Stimulated activated CD4-positive, alpha-beta T cell treated with anti-CD3 and anti-CD28 coated beads, Interleukin-12 subunit alpha, Interleukin-12 subunit beta, amount 100 ng/mL, for 24 hours (primary cell): ENCODE measurements at places on chromosomes 4 and X.

- no peak for DNase-seq
Observed at GRCh38 chr4:184949020-184949419, 69.3 kb upstream of the HELT start.

- DNase-seq, result no peak
Observed at GRCh38 chr4:15006416-15007024, 4.2 kb downstream of the CPEB2 start.

GRCh38 chrX:130039847-130040246, 57.4 kb downstream of the BCORL1 start:
- DNase-seq, result no peak

- DNase-seq, result no peak
Observed at GRCh38 chr4:176726803-176727202, 65.9 kb downstream of the VEGFC start.

DNA sequence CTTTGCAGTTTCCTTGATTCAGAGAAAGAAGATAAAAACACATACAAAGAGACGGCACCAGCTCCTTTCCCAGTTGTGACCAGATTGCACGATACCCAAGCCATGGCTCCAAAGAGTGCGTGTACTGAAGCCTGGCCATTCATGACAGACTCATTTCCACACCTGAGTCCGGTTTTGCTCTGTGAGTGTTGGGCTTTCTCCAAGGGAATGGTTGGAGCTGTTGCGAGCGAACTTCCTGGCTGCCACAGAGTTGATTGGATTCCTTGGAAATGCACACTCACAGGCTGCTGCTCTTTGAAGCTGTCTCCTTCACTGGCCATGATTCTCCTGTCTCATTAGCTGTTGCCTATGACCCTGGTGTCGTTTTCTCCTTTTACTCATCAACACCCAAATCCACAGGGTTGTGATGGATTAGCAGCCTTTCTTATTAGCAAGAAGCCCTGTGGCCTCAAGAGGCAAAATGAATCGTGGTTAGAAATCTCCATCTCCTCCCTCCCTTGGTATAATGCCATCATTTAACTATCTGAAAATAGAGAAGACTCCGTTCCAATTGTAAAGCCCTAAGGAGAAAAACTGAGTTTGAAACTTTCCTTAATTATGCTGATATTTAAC, 43.9 kb upstream of the BBS12 start:
- DNase-seq, result no peak

- no peak for DNase-seq
Observed at GRCh38 chr4:18935659-18936345, 914.2 kb upstream of the LCORL start.

GRCh38 chr4:6409381-6409780, 63.0 kb downstream of the PPP2R2C start:
- DNase-seq, result no peak

- DNase-seq, result no peak
Observed at GRCh38 chrX:6732101-6732500, 197.2 kb upstream of the VCX3A start.

DNA sequence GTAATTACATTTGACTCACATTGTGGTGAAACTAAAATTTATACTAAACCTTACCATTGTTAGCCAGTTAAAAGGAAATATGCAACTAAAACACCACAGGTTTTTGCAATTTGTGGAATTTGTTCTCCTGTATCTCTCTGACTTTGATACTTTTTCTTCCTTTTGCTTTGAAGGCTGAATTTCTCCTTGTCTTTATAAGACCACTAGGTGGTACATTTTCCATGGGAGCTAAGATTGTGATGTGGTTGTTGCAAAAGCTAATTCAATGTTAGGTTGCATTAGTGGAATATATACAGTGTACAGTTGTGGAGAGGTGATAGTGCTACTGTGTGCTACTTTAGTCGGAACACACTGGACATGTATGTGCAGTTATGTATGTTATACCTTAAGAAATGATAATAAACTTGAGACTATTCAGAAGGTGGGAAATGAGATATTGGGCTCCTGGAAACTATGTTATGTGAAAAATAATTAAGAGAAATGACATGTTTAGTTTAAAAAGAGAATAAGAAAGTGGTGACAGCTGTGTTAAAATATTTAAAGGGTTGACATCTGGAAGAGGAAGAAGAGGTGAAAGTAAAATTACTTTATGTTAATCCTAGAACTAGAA, 70.3 kb downstream of the ARL9 start:
- no peak for DNase-seq

- DNase-seq, result no peak
Observed at GRCh38 chrX:38798956-38799355, 2.3 kb upstream of the MID1IP1 start.

GRCh38 chr4:1479454-1479853, 73.2 kb upstream of the NKX1-1 start:
- DNase-seq, result no peak

DNA sequence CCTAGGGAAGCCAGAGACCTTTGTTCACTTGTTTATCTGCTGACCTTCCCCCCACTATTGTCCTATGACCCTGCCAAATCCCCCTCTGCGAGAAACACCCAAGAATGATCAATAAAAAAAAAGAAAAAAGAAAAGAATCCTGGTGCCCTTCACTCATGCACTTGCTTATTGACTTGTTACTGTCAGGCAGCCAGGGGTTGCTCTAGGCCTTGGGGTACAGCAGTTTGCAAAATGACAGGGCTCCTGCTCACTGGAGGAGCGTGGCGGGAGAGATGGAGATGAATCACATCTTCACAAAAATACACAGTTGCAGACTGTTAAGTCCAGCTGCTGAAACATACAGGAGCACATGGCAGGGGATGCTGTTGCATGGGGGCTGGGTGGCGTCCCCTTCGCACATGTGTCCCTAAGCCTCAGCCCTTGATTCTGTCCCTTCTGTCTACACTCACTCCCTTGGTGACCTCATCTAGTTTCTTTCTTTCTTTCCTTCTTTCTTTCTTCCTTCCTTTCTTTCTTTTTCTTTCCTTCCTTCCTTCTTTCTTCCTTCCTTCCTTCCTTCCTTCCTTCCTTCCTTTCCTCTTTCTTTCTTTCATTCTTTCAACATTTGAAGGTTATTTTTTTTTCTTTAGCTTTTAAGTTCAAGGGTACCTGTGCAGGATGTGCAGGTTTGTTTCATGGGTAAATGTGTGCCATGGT, 16.9 kb upstream of the TMEM271 start:
- no peak for DNase-seq

GRCh38 chr4:176210101-176210500, 14.7 kb upstream of the SPATA4 start:
- DNase-seq, result no peak

DNA sequence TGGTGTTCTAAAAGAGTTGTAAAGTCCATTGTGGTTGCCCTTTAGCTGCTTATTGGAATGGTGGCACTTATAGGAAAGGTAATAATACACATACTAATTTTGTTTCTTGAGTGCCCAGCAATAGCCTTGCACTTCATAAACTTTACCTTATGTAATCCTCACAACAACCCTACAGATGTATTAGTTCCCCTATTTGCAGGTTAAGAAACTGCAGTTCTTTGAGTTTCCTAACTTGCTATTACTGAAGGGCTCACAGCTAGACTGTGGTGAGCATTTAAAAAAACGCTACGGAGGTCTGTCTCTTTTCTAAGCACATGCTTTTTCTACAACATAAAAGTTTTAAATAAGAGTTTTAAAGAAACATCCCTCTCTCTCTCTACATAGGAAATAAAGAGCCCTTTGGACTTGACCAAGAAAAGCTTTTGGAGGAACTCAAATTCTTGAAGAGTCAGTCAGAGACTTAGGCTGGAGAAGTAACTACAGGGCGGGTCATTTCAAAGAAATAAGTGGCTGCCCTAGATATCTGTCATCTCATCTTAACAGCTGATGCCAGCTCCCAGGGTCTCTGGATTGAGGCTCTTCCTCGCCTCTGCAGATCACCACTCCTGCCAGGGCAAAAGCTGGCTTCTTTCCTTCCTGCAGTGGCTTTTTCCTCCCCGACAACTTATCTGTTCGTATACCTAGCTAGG, 42.0 kb upstream of the FBXW7 start:
- DNase-seq, result no peak

GRCh38 chr4:3762753-3763549, 3.2 kb upstream of the ADRA2C start:
- no peak for DNase-seq

DNA sequence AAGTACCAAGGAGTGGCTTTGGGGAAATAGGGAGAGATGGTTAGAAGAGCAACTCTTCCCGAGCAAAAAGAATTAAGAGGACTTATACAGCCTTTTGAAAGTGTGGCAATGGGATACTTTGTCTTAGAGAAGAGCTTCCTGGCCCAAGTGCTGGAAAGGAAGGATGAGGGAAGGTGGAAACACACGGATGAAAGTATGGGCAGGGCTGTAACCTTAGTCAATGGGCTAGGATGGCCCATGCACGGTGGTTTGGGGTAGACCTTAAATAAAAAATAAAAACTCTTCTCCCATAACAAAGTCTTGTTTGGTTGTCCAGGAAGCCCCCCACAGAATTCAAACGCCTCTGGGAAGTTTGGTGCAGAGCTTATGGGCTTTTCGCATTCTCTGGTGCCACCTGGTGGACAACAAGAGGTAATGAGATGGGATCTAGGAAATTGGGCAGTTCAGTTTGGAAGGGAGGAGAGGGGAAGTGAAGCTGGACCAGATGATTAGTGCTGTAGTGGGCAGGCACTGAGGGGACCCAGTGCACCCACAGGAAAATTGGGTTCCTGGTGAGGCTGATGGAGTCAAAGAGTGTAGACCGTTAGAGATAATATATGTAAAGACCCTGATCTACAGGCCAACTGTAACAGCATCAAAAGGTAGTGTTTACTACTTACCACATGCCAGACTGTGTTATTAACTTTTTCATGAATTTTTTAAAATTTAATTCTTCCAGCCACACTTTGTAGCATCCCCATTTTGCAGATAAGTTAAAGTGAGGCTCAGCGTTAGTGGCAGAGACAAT, 13.8 kb upstream of the ENOX2 start:
- DNase-seq, result peak; percentile 4

DNA sequence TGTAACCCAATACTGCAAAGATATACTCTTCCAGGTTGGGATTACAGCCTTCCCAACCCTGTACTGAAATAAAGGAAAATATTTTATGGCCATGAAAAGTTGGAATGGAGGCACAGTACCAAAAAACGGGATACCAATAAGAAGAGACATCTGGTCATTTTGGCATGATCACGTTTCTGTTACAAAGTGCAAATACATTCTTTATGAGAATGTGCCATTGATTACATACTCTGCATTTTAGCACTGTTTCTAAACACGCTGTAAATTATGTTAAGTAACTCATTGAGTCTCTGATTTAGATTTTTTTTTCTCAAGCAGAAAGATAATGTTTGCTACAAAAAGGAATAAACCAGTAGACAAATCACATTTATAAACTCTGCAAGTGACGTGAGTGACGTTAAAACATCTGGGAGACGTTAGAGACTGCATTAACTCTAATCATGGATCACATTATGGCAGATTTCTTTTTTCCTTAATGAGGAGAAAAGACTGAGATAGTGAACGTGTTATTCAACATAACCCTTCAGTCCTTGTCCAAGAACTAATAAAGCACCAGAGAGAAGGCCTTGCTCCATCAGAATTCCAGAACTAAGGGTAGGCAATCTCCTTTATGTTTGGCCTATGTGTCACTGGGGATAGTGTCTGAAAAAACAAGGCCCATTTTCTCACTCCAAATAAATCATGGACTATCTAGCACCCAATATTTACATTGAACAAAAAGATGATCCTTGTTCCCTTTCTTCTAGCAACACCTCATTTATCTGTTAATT, 31.0 kb downstream of the UNC5C start:
- DNase-seq, result no peak

DNA sequence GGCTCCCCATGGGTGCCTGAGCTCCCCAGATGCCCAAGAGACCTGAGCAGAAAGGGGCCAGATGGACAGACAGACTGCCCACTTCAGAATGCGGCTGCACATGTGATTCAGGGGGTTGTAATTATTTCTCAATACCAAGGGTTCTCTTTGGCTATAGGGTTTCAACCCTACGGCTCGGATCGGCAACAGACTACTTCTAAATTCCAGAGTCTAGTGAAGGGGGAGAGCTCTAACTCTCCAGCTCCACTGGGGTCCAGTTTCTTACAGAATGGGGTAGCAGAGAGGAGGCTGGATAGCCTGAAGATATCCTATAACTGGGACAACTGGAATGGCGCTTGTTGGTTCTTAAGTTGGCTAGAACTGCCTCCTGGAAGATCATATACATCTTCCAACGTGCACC, 136.3 kb downstream of the MGST2 start:
- DNase-seq, result no peak

GRCh38 chrX:41542135-41542534, 95.0 kb downstream of the NYX start:
- no peak for DNase-seq

DNA sequence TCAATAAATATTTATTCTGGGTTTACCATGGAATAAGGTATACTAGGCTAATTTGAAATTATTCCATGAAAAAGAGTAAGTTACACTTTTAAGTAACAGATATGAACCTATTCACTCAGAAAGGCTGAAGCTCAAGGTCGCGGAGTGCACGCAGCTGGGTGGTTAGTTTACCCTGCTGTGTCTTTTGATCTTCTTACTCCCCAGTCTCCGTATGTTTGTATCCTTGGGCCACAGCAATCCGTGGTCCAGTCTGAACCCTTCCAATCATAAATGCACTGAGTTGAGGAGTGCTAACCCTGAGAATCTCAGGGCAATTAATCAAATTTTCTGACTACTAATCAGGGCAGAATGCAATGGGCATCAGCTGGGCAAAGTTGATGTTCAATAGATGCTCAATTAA, 33.9 kb downstream of the RPS3A start:
- DNase-seq, result no peak

GRCh38 chrX:18676470-18676869, 4.6 kb upstream of the RS1 start:
- DNase-seq, result no peak

GRCh38 chr4:107740381-107740780, 20.3 kb upstream of the PAPSS1 start:
- no peak for DNase-seq

- DNase-seq, result no peak
Observed at GRCh38 chr4:31236639-31237173, 516.5 kb downstream of the PCDH7 start.

DNA sequence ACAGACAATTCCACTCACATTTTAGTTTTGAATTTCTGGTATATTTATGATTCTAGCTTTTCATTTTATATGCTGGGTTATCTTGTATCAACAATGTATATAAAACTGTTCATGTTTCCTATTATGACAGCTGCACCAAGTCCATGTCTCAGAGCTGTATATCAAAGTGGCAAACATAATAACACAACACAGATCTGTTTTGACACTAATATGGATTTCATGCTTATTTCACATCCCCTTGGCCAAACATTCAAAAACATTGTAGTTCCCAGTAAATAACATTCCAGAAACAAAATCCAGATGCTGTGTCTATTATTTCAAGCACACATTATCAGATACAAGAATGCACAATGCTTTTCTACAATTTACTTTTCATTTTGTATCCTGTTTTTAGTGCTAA, 380.6 kb upstream of the MAGEB2 start:
- DNase-seq, result no peak
